ENCODE measurements at places on chromosomes 2 and 18.

DNA sequence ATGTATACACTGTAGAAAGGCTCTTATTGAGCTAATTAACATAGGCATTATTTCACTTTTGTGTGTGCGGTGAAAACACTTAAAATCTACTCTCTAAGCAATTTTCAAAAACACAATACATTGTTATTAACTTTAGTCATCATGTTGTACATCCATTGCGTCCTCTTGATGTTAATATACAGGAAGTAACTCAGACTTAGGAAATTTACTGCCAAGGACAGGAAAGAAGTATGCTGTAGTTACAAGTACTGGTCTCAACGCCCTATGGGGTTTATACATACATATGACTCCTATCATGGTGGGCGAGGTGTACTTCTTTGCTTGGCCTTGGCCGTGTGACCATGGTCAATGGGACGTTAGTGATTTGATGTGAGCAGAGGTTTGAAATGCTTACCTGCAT, 15.5 kb downstream of the SCTR start:
- no peak for DNase-seq

DNA sequence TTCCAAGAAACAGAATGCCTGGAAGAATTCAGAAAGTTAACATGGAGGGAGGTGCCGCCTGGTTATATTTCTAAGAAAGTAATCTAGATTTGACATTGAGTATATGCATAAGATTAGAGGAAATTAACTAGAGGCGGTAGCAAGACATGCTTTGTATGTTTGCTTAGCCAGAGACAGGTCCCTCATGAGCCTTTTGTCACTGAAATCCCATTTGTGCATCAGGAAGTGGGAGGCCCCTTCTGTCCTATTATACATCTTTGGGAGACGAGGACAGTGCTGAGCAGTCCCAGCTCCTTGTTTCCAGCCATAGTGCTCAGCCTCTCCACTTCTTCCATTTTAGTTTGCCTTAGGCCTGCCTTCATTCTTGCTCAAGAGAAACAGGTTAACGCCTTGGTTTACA, 115.4 kb upstream of the LHCGR start:
- DNase-seq: no peak

DNA sequence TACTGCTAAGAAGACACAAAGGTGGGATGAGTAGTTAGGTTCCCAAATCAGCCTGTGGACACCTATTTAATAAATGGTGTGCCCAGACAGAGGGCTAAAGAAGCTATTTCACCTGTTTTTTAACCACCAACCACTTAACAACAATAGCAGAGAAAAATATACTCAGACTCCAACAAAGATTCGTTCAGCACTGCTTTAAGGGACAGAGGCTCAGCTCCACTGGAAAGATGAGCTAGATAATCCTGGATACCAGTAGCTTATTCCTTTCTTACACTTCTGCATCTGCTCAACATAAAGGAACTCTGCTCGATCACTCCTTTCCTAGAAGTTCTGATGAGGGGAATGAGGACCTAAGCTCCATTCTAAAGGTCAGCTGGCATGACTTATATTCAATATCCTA, 44.5 kb downstream of the PTCD3 start:
- DNase-seq: no peak

GRCh38 chr2:228377533-228377932, 196.0 kb upstream of the SPHKAP start:
- DNase-seq: no peak

DNA sequence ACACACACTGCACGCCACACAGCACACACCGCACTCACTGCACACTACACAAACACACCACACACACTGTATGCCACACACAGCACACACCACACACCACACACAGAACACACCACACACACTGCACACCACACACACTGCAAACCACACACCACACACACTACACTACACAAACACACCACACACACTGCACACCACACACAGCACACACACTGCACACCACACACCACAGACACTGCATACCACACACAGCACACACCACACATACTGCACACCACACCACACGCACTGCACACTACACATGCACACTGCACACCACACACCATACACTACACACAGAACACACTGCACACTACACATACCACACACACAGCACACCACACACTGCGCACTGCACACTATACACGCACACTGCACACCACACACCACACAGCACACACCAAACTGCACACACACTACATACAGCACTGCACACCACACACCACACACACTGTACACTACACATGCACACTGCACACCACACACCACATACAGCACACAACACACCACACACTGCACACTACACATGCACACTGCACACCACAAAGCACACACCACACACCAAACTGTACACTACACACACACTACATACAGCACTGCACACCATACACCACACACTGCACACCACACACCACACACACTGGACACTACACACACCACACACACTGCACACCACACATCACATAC, 59.6 kb downstream of the ASB1 start:
- DNase-seq: no peak

GRCh38 chr2:12180031-12180430, 433.6 kb downstream of the LPIN1 start:
- no peak for DNase-seq

DNA sequence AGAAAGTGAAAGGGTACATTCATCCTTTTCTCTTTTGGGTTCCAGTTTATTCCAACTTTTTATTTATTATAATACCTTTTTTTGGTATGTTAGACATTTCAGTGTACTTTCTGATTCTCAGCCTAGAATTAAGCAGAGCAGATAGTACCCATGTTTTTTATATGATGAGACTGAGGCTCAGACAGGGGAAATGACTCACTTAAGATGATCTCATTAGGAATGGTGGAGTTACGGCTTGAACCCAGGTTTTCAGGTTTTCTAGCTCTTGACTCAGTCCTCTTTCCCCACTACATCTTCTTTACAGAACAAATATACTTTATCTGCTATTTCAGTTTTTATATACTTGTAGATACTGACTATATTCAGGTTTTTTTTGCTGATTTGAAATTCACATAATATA, 51.7 kb upstream of the OTX1 start:
- no peak for DNase-seq

- DNase-seq: peak; percentile 71
These were observed 2.2 kb downstream of the ST3GAL5 start for GRCh38 chr2:85886590-85886989.

GRCh38 chr2:85828725-85829124, 60.1 kb downstream of the ST3GAL5 start:
- no peak for DNase-seq

DNA sequence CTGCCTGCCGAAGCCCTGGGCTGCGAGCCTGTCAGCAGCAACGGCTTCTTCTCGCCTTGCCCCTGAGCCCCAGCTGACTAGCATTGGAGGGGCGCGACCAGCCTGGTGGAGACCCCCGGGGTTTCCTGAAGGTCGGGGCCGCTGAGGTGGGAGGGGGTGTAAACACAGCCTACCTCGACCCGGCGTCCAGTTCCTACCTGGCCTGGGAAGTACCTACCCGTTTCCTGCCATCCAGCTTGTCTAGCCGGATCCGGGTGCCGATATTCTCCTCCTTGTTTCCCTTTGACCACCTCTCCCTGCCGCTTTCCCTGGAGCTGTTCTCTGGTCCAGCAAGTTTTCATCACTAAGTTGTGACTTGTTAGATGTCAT, 511 bp downstream of the MOB4 start:
- DNase-seq: no peak

DNA sequence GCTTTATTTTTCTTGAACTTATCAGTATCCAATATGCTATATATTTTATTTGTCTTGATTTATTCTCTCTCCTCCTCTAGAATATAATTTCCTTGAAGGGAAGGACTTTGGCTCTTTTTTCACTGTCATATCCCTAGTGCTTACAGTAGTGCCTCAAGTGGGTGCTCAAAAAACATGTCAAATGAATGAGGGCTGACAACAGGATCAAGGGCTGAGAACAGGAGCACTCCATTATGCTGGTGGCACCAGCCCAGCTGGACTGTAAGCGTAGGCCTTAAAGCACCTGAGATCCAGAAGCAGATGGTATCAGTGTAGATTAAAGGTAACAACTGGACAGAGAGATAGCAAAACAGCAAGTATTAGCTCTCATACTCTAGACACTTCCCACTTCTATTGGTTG, 46.3 kb downstream of the PMS1 start:
- DNase-seq: no peak

- DNase-seq: no peak
These were observed 29.4 kb downstream of the CERKL start for GRCh38 chr2:181627545-181627944.

GRCh38 chr2:41966920-41967319, 80.9 kb upstream of the PKDCC start:
- DNase-seq: peak; percentile 63

GRCh38 chr2:132774189-132774588, 104.2 kb upstream of the LYPD1 start:
- DNase-seq: no peak

GRCh38 chr2:233263045-233263570, 11.6 kb downstream of the ATG16L1 start:
- no peak for DNase-seq

DNA sequence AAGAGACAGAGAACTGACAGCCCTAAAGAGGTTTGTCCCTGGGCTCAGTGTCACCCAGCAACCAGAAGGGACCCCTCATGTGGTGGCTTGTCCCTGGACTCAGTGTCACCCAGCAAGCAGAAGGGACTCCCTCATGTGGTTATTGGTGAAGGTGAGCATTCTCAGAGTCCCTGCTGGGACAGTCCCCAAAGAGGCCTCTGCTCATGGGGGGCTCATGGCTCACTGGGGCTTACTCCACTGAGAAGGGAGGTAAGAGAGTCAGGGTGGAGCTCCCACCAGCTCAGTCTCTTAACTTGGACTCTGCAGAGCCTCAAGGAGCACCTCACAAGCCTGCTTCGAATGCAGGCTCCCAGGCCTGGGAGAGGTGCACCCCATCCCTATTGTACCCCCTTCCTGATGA, 145.2 kb upstream of the COPS8 start:
- DNase-seq: no peak

GRCh38 chr2:278312-278926, 9.5 kb downstream of the ALKAL2 start:
- DNase-seq: no peak

GRCh38 chr2:86344404-86344803, 7.0 kb upstream of the REEP1 start:
- no peak for DNase-seq

DNA sequence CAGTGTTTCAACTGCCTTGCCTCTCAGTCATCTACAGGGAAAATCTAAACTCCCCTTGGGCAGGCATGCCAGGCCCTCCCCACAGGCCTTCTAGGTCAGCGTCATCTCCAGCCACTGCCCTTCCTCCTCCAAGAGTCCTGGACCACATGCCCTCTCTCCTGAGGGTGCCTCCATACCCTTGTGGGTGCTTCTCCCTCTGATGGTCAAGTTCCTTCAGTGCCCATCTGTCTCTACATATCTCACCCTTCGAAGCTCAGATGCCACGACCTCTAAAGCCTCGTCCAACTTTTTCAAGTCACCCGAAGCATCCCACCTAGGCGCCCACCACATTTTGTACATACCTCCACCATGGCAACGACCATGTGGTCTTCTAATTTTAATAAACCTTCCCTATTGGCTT, 22.6 kb upstream of the TMEM247 start:
- DNase-seq: no peak

- no peak for DNase-seq
These were observed 40.7 kb downstream of the TEX44 start for GRCh38 chr2:231633241-231633976.

GRCh38 chr2:170582751-170583463, 132.2 kb upstream of the SP5 start:
- DNase-seq: no peak

DNA sequence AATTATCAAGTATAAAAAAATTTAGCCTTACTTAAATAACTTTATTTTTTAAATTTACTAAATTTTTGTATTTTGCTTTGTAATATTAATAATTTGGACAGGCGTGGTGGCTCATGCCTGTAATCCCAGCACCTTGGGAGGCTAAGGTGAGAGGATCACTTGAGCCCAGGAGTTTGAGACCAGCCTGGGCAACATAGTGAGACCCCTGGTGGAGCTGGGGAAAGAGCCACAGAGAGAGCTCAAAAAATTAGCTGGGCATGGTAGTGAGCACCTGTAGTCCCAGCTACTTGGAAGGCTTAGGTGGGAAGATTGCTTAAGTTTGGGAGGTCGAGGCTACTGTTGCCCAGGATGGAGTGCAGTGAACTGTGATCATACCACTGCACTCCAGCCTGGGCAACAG, 143.5 kb downstream of the B3GNT2 start:
- no peak for DNase-seq

GRCh38 chr2:36464006-36464721, 108.6 kb downstream of the CRIM1 start:
- DNase-seq: no peak

DNA sequence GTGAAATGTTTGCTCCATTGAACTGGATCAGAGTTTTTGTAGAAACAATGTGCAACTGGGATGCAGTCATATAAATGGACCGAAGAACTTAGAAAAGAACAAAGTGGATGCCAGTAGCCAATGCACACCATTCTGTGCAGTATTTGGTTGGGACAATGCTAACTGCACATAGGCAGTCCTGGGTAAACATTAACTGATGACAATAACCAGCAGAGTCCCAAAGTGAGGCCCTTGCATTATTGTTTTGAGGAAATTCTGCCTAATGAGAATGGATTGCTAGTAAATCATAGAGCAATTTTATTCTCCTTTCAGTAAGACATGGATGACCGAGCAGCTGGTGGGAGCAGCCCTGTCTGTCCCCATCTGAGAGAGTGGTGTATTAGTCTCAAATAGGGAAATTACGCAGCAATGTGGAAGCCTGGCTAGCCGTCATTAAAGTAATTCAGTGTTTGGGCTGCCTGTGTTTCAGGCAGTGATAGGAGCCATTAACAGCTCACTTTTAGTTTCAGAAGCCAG, 94.9 kb downstream of the KCTD1 start:
- DNase-seq: no peak

- DNase-seq: no peak
These were observed 236.6 kb downstream of the GLI2 start for GRCh38 chr2:120972286-120972685.

DNA sequence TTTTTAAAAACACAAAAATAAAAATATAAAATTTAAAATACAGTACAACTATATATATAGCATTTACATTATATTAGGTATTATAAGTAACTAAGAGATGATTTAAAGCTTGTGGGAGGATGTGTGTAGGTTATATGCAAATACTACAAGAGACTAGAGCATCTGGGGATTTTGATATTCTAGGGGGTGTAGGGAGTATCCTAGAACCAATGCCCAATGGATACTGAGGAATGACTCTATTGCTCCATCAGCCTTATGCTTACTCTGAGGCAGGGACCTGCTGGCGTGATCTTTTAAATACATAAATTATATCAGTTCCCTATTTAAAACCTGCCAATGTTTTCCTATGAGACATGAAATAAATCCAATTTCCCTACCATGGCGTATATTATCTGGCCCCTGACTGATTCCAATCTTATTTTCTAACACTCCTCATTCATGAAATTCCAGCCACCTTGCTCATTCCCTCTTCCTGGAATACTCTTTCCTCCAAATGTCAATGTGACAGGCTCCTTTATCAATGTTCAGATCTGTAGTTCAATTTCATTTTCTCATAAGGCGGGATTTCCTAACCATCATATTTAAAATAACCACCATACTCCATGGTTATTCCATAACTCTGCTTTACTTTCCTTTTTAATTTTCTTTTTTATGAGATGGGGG, 22.2 kb downstream of the SP3 start:
- no peak for DNase-seq

All from psoas muscle (tissue), 8 donors.